H7 (cell line): ENCODE measurements at places on chromosomes 7 and 10.

GRCh38 chr10:59748834-59749233 is 4.4 kb downstream of the MRLN start:
- DNase-seq = no peak

GRCh38 chr7:23191022-23191421 is 9.2 kb downstream of the NUP42 start:
- no peak for DNase-seq

DNA sequence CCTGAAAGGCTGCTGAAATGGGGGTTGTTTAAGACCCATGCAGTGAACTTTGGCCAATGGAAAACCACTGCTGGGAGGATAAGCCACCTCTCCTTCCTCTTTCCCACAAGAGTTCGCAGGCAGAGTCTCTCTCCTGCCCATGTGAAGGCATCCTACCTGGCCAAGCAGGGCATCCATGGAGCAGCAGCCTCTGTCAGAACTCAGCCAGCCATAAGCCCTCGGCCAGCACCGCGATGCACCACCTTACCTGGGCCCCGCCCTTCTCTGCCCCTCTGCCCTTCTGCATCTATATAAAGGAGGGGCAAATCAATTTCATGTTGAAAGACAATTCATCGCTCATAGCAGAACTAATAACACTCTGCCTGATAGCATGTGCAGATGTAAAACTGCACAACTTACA is 6.1 kb upstream of the STK32C start:
- DNase-seq = no peak

DNA sequence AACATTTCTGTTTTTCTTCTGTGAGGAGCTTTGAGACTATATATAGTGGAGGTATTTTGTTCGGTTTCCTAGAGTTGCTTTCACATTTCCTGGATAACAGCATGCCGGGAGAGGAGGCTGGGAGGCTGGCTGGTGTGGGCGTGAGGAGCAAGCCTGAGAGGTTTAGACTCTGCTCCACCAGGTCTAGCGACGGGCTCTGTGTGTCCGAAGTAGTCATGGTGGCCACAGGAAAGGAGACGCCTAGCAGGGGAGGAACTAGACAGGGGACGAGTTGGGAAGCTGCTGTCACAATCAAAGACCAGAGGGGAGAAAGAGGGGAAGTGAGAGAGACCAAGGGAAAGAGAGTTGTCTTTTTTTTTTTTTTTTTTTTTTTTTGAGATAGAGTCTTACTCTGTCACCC is 19.6 kb downstream of the PTPRE start:
- no peak for DNase-seq

DNA sequence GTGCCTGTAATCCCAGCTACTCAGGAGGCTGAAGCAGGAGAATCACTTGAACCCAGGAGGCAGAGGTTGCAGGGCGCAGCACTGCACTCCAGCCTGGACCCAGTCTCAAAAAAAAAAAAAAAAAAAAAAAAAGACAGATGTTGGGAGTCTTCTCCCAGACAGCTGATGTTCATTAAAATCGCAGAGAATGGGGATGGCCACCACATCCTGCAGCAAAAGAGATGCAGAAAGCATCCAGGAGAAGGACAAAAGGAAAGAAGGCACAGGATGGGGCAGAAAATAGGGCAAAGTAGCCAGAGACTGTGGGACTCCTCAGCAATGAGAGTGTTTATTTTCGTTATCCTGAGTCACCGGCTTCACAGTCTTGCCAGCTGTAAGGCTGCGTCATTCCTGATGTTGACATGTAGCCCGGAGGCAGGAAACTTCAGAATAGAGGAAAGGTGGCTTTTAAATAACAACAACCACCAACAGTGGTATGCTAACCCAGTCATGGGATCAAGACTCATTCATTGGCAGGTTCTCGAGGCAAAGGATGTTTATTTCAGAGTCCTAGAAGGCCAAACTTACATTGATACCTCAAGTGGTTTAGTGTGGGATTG is 149.5 kb upstream of the SVIL start:
- DNase-seq = peak; percentile 65

DNA sequence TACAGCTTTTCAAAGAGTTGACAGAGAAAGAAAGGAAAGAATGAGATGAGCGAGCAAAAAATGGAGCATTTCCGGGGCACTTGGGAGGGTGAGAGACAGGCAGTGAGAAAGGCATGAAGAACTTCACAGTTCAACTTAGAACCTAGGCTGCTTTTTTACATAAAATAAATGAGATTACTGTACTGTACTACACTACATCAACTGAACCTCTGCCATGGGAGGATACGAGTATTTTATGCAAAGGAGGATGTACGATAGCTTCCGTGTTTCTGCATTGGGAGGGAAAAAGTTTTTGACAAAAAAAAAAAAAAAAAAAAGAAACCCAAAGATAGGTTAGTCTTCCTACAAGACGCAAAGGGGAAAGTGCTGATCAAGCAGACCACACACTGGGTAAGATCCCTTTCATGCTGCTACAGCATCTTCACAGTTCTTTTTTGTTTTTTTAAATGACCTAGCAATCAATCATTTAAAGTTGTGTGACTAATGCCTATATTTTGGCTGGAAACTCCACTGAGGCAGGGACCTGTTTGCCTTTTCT is 88.0 kb downstream of the RAPGEF5 start:
- no peak for DNase-seq
